ENCODE measurements at places on chromosomes 1 and 21. TPM values are rescaled to one million over a fixed set of nuclear protein-coding genes. Genes with fewer than 3 reads are reported as not detected.

TBCE gene
- total RNA-seq, result 7.0 TPM

DNA sequence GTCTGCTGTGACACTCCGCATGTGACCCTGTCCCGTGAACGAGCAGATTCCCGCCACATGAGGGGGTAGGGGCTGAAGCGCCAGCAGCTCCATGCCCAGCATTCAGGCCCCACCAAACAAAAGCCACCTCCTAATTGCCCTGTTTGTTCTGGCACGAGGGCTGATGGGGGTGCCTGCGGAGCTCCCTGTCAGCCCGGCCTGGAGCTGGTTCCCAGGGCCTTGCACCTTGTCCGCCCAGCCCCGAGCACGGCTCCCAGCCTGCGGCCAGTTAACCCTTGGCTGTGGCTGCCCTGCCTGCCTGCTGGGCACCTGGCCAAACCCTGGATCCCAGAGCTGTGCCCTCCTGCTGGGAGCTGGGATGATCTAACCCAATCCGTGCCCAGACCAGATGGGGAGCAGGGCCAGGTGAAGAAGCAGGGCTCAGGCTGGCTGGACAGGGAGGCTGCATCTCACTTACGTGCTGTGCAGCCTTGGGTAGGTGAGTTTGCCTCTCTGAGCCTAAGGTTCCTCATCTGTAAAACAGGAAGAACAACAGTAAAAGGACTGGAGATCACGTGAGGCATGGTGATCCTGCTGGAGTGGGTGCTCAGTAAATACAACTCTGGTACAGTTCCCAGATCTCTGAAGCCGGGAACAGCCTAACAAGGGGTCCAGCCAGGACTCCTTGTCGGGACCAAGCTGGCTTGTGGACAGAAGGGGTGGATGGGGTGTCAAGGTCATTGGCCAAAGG lies 110.9 kb upstream of the IFFO2 start:
- no peak for DNase-seq

- DNase-seq, result no peak
These were observed 285.1 kb downstream of the TPR start for GRCh38 chr1:186089940-186090339.

DHCR24 gene
- total RNA-seq, result 0.55 TPM

- DNase-seq, result peak; percentile 73
These were observed 6.4 kb upstream of the GBP5 start for GRCh38 chr1:89279011-89279466.

EVI5 gene
- total RNA-seq, result 2.0 TPM

GRCh38 chr1:166176416-166176815 lies 9.6 kb upstream of the FAM78B start:
- no peak for DNase-seq

OLFML3 gene
- 0.31 TPM for total RNA-seq

DNA sequence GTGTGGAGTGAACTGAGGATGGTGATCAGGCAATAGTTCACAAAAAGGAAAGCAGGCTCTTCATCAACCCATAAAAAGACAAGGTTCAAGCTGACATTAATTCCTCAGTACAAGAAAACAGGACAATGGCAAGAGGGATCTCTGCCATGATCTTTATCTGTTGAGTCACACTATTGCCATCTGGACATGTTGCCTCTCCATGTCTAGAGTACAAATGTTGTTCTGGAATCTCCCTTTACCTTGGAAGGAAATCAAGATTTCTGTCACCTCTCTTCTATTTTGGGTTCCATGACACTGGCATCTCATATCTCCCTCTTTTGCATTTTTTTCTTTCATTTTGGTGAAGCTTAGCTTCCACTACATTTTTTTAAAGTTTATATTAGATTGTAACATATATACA lies 329.1 kb downstream of the USP25 start:
- no peak for DNase-seq

- no peak for DNase-seq
These were observed 400.1 kb downstream of the NEGR1 start for GRCh38 chr1:71882226-71882625.

GRCh38 chr1:38046884-38047602 lies 450 bp upstream of the POU3F1 start:
- peak; percentile 84 for DNase-seq

DNA sequence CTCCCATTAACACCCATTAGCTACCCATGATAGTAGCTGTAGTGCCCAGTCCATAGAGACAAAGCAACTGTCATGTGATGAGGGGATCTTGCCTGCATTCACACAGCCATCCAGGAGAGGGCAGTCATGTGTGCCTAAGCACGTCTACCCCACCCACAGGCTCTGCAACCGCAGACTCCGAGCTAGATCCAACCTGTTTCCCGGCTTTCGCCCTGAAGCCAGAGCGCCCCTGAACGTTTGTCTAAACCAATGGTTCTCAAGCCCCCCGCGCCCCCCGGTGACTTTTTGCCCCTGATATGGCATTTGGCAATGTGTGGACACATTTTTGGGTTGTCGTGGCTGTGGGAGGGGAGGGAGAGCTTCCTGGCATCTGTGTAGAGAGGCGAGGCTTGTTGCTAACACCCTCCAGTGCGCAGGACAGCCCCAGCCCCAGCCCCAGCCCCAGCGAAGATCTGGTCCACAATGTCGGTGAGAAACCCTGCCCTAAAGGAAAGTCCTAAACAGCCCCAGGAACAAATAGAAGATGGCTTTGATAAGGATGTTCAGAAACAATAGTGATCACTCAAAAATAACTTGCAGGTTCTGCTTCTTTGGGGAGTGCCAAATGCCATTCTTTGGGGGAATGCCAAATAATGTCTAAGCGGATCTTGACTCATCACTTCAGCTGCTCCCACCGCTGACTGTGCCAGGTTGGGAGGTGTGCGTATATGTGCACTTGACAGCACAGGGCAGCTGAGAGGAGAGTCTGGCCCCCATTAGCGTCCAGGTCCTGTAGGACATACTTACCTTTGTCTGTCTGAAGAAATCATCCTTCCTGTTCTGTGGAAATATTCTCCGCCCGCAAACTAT lies 34.5 kb downstream of the SLC44A3 start:
- DNase-seq, result peak; percentile 88

DNA sequence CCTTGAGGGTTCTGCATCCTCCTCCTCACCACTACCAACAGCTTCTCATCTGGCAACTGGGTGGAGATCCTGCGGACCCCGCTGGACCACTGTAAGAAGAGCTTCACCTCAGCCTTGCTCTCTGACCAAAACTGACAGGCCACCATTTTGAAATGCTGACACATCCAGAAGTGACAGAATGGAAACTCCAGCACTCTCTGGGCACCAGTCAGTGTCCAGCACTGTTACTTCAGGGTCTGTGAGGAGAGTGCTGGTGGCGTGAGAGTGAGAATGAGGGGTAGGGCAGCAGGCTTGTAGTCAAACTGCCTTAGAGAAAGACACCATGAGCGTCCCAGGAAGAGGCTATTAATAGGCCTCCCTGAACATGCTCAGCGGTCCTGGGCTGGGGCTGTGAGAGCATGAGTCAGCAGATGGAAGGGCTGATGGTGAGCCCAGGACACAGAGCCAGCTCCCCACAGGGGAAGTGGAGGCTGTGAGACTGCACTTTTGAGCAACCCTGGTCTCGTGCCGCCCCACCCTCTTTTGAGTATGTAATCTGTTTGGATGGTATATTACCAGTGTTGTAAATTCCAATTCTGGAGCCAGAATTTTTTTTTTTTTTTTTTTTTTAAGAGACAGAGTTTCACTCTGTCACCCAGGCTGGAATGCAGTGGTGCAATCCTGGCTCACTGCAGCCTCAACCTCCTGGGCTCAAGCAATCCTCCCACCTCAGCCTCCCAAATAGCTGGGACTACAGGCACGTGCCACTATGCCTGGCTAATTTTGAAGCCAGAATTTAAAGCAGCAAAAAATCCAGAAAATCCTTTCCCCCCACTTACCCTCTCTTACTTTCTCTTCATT lies 34.4 kb upstream of the SLC30A1 start:
- DNase-seq, result no peak

CLCA2 gene
- total RNA-seq, result not detected

- no peak for DNase-seq
These were observed 64.4 kb downstream of the MAST2 start for GRCh38 chr1:45867697-45868348.

CLEC20A gene
- not detected for total RNA-seq

DNA sequence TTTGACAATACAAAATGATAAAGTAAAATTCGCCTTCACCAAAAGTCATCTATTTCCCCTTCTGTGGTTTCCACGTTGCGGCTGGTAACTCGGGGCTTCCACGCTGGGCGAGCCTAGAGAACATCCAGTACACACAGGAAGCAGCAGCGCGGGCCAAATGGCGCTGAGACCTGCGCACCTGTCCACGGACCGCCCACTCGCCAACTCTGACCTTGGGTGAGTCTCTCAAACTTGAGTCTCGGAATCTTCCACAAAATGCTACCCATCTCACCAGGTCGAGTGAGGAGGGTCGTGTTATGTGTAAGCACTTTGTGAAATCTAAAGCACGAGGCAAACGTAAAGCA lies 820 bp upstream of the TTF2 start:
- peak; percentile 53 for DNase-seq

DNA sequence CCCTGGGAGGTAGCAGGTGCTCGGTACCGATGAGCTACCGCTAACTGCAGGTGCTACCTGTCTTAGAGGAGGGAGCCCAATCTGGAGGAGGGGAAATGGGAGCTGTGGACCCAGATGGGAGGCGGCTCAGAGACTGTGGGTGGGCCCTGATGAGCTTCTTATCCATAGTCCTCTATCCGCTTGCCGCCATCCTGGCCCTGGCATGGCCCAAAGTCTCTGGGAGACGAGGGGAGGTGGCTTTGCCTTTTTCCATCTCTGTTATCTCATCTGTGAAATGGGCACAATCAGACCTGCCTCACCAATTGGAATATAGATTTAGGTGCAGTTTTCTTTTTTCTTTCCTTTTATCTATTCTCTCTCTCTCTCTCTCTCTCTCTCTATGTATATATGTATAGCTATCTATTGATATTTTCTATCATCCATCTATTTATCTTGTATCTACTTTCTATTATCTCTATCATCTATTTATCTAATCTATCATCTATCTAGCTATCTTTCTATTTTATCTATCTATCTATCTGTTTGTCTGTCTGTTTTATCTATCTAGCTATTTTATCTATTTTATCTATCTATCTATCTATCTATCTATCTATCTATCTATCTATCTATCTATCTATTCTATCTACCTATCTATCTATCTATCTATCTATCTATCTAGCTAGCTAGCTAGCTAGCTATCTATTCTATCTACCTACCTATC lies 16.5 kb downstream of the TNFRSF1B start:
- DNase-seq, result no peak

CFHR5 gene
- total RNA-seq, result not detected

- DNase-seq, result no peak
These were observed 40.2 kb upstream of the WASF2 start for GRCh38 chr1:27530192-27530591.

DRAXIN gene
- total RNA-seq, result 0.05 TPM

DNA sequence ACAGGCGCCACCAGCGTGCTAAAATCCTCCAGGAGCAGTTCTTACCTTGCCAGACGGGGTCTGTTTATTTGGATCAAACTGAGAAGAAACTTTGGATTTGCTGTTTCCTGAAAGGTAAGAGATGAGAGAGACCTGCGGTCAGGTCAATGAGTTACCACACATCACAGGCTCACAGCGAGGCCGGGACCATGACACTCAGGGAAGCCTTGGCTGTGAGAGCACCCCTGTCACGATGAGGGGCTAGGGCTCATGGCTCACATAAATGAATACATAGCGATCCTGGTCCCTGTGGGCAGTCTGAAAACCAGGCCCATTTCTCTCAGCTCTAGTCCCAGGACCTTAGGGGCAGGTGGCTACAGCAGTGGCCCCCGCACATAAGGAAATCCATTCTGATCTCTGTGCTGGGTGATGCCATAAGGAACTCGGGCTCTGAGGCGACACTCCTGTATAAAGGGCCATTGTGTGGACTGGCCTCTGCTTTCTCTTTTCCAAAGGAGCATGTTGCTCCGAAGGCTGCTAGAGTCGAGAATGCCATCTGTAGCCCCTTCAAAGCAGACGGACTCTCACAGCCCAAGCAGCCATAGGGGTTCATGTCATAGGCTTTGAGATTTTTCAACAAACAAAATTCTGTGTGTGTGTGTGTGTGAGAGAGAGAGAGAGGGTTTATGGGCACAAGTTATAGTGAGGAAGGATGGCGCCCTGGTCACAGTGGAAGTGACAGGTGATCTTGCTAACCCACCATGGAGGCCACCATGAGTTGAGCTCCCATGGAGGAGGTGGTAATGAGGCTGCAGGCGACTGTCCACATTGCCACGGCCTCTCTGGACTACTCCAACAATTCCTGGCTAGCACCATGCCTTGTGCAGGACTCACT lies 9.0 kb upstream of the SRM start:
- DNase-seq, result no peak

DNA sequence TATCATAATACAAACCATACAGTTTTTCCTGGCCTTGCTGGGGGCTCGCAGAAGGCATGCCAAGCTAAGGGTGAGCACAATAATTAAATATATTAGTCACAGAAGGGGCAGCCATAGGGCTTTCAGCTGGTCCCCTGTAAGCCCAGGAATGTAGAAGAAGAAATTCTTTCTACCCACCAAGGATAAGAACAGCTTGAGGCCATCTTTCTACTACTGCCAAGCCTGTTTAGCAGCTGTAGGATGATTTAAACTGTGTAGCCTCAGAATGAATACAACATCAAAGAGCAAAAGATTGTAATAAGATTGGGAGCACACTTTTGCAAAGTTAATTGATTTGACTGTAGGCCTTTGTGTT lies 171.5 kb downstream of the LRRC7 start:
- no peak for DNase-seq

- DNase-seq, result no peak
These were observed 18.1 kb upstream of the PGD start for GRCh38 chr1:10380594-10381275.

- no peak for DNase-seq
These were observed 23.7 kb downstream of the CLIC6 start for GRCh38 chr21:34692458-34693020.

- no peak for DNase-seq
These were observed 99.8 kb downstream of the INTS7 start for GRCh38 chr1:211935448-211935970.

DMBX1 gene
- not detected for total RNA-seq

DNA sequence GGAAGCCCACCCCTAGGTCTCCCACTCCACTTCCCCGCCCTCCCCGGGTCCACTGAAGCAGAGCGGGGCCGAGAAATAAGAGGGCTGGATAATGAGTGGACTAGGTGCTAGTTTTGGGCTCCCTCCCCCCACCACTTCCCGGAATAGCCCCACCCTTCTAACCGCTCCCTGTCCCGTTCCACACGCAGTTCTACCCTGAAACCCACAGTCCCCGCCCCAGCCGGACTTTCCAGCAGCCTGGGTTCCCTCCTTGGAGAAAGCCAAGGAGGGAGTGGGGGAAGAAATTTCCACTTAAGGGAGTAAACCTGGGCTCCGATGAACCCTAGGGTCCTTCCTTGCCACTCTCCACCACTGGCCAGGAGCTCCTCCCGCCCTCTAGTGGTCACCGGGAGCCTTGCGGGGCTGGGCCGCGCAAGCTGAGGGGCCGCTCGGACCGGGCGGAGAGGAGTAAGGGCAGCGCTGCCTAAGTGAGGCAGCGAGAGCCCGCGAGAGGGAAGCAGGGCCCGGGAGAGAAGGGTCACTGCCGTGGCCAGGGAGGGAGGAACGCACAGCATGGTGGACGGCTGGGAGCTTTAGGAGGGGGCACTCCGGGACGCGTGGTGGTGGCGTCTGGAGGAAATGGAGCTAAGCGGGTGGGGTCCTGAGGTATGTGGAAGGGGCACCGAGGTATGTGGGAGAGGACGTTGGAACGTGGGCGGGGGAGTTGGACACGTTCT lies 14.3 kb downstream of the THBS3 start:
- peak; percentile 54 for DNase-seq

GRCh38 chr1:53634571-53634979 lies 104.4 kb downstream of the GLIS1 start:
- no peak for DNase-seq

GRCh38 chr1:116457946-116458604 lies 85.0 kb downstream of the ATP1A1 start:
- DNase-seq, result no peak

Measured in CD4-positive, alpha-beta T cell (primary cell).